Neural progenitor cell (in vitro differentiated cells): ENCODE measurements at places on chromosomes 5 and 9. TPM values are rescaled to one million over a fixed set of nuclear protein-coding genes. Genes with fewer than 3 reads are reported as not detected.

SHISAL2B gene
- total RNA-seq: 10.4 and 17.8 TPM in 2 replicates

CDH9 gene
- total RNA-seq: 2.4 and 2.8 TPM in 2 replicates

FSD1L gene
- 11.5 and 19.8 TPM in 2 replicates for total RNA-seq

LECT2 gene
- total RNA-seq: not detected in 2 replicates

ANKDD1B gene
- total RNA-seq: 0.40 and 0.60 TPM in 2 replicates

FST gene
- 58.7 and 79.4 TPM in 2 replicates for total RNA-seq

SKP2 gene
- 93.4 and 99.5 TPM in 2 replicates for total RNA-seq

MELK gene
- 69.9 and 112 TPM in 2 replicates for total RNA-seq

GRCh38 chr5:56272765-56273164, 39.6 kb upstream of the ANKRD55 start:
- no peak for DNase-seq
- no peaks in the 10 kb centered on the region for H3K27me3 ChIP-seq
- no peak overlapping the region for H3K27ac ChIP-seq
- no peak overlapping the region for H3K4me3 ChIP-seq
- H3K36me3 ChIP-seq: no peaks in the 10 kb centered on the region

DNA sequence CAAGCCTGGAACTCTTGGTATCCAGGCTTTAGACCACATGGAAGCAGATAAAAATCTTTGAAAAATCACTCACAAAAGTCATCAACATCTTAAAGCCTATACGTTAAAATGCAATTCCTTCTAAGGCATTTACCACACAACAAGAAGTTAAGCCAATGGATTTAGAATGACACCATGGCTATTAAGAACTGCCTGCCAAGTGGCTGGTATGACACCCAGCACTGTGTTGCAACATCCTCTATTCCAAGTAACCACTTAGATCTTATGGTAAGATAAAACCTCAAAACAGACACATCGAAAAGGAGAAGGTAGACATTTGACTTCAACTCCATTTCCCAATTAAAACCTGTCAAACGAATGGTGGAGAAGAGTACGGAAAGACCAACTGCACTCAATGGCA, 344.2 kb upstream of the SLC30A5 start:
- no peak overlapping the region for H3K4me3 ChIP-seq
- no peak for DNase-seq
- no peaks in the 10 kb centered on the region for H3K27me3 ChIP-seq
- H3K4me1 ChIP-seq: peaks cover 16% of the 10 kb centered on the region

GRCh38 chr5:139588962-139589361, 27.8 kb downstream of the UBE2D2 start:
- H3K36me3 ChIP-seq: no peaks in the 10 kb centered on the region
- no peak overlapping the region for H3K4me3 ChIP-seq
- no peaks in the 10 kb centered on the region for H3K27me3 ChIP-seq
- H3K27ac ChIP-seq: no peak overlapping the region
- no peaks in the 10 kb centered on the region for H3K4me1 ChIP-seq

GRCh38 chr5:82551192-82551591, 273.0 kb upstream of the RPS23 start:
- peaks cover 12% of the 10 kb centered on the region for H3K4me1 ChIP-seq
- H3K27ac ChIP-seq: no peak overlapping the region
- no peaks in the 10 kb centered on the region for H3K27me3 ChIP-seq
- no peak overlapping the region for H3K4me3 ChIP-seq

DNA sequence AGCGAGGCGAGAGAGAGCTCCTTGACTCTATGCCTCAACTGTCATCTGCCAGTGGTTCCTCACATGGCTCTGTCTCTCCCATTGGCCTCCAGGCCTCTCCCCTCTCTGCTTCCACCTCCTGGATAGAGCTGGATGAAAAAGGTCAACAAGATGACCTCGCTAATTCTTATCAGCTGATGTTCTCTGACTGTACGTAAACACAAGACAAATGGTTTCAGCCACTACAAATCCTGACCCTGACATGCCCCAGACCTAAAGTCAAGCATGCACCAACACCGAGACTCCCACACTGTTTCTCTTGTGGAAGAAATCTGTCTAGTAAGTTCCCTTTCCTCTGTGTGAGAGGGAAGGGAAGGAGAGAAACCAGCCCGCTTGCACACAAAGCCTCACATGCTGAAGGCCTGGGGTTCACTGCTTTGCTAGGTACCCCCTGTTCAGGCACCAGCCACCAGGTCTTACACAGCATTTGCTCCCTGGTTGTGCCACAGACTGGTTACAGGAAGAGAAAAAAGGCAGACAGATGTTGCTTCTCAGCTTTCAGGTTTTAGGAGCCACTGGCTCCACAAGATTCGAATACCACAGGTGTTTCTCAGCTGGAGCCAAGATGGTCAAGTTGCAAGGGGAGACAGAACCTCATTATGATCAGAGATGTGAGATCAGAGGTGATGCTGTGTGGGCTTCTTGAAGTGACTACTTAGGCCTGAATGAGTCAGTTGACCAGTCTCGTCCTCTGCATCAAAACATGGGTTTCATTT, 592.5 kb downstream of the CCDC171 start:
- H3K27me3 ChIP-seq: no peaks in the 10 kb centered on the region
- no peak overlapping the region for H3K27ac ChIP-seq
- no peaks in the 10 kb centered on the region for H3K36me3 ChIP-seq
- DNase-seq: no peak

GRCh38 chr5:1661311-1661710, 137.6 kb upstream of the LPCAT1 start:
- DNase-seq: no peak
- no peak overlapping the region for H3K4me3 ChIP-seq
- H3K27me3 ChIP-seq: peaks cover 18% of the 10 kb centered on the region
- no peaks in the 10 kb centered on the region for H3K4me1 ChIP-seq

- H3K36me3 ChIP-seq: no peaks in the 10 kb centered on the region
- H3K27me3 ChIP-seq: peaks cover 11% of the 10 kb centered on the region
- no peak overlapping the region for H3K4me3 ChIP-seq
- H3K4me1 ChIP-seq: peaks cover 19% of the 10 kb centered on the region
- H3K27ac ChIP-seq: no peak overlapping the region
Observed at GRCh38 chr9:95746408-95747180, 128.9 kb upstream of the ERCC6L2 start.

- H3K4me3 ChIP-seq: no peak overlapping the region
- DNase-seq: no peak
- H3K36me3 ChIP-seq: no peaks in the 10 kb centered on the region
- no peak overlapping the region for H3K27ac ChIP-seq
- H3K27me3 ChIP-seq: no peaks in the 10 kb centered on the region
Observed at GRCh38 chr5:155200608-155201007, 187.1 kb downstream of the KIF4B start.

DNA sequence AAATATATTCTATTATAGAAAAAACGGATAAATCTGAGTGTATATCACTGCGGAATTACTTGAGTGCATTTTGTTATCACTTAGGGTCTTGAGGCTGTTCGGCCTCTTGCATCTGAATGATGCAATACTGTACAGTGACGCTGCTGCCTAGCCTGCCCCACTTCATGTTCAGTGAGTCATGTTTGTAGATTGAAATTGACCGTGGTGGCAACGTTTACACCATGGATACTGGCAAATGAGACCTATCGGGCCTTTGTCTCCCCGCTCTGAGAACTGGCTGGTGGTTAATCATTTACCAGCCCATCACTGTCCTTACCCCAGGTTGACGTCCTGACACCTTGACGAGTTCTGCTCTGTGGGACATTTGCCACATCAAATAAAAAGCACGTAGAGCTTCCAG, 510.1 kb upstream of the ADAMTS16 start:
- peaks cover 6% of the 10 kb centered on the region for H3K4me1 ChIP-seq
- DNase-seq: no peak
- H3K27me3 ChIP-seq: no peaks in the 10 kb centered on the region
- H3K4me3 ChIP-seq: no peak overlapping the region
- H3K27ac ChIP-seq: no peak overlapping the region
- H3K36me3 ChIP-seq: no peaks in the 10 kb centered on the region

DNA sequence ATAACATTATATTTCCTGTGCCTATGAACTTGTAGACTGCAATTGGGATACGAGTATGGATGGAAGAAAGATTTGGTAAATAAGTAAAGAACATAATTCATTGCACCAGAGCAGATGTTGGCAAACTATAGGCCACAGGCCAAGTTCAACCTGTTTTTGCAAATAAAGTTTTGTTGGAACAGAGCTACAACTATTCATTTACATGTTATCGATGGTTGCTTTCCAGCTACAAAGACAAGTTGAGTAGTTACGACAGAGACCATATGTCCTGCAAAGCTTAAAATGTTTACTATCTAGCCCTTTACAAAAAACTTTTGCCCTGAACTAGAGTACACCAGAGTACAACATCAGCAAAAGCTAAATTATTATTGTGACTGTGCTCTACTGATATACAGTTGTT, 169.1 kb upstream of the DMAC1 start:
- no peaks in the 10 kb centered on the region for H3K4me1 ChIP-seq
- no peak for DNase-seq
- H3K36me3 ChIP-seq: no peaks in the 10 kb centered on the region

- no peaks in the 10 kb centered on the region for H3K36me3 ChIP-seq
- H3K4me1 ChIP-seq: no peaks in the 10 kb centered on the region
- H3K27ac ChIP-seq: no peak overlapping the region
- no peaks in the 10 kb centered on the region for H3K27me3 ChIP-seq
Observed at GRCh38 chr5:164224772-164225171, 719.4 kb downstream of the MAT2B start.

- H3K4me1 ChIP-seq: peaks cover 4% of the 10 kb centered on the region
- no peaks in the 10 kb centered on the region for H3K27me3 ChIP-seq
- no peak for DNase-seq
- H3K4me3 ChIP-seq: no peak overlapping the region
Observed at GRCh38 chr5:177478711-177479646, 5.5 kb upstream of the DBN1 start.

- H3K4me1 ChIP-seq: peaks cover 7% of the 10 kb centered on the region
- H3K27me3 ChIP-seq: no peaks in the 10 kb centered on the region
- no peak overlapping the region for H3K27ac ChIP-seq
- no peaks in the 10 kb centered on the region for H3K36me3 ChIP-seq
- DNase-seq: no peak
Observed at GRCh38 chr5:42632354-42632900, 124.2 kb upstream of the CCDC152 start.

DNA sequence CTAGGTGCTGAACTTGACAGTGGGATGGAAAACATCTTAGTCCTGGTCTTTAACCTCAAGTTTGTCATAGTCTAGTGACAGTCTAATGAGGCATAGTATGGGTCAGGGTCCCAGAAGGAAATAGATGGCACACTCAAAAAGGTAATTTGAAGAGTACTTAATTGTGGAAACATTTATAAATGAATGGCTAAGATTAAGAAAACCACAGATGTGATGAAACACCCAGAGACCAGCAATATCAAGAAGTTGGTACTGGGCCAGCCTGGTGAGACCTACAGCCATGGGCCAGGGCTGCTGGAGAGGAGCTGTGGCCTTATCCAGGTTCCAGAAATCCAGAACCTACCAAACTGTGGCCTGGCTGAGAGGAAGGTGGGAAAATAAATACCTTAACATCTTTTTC, 93.5 kb upstream of the ATG10 start:
- no peaks in the 10 kb centered on the region for H3K36me3 ChIP-seq
- H3K4me3 ChIP-seq: no peak overlapping the region
- DNase-seq: no peak
- no peak overlapping the region for H3K27ac ChIP-seq
- no peaks in the 10 kb centered on the region for H3K27me3 ChIP-seq
- peaks cover 1% of the 10 kb centered on the region for H3K4me1 ChIP-seq

GRCh38 chr9:71819115-71819739, 50.9 kb upstream of the CEMIP2 start:
- peaks cover 8% of the 10 kb centered on the region for H3K4me1 ChIP-seq
- H3K4me3 ChIP-seq: no peak overlapping the region
- H3K36me3 ChIP-seq: no peaks in the 10 kb centered on the region
- peak; percentile 45 for DNase-seq
- no peak overlapping the region for H3K27ac ChIP-seq

- peak; percentile 69 for DNase-seq
- H3K4me3 ChIP-seq: no peak overlapping the region
- H3K27me3 ChIP-seq: no peaks in the 10 kb centered on the region
Observed at GRCh38 chr5:139422307-139422893, 16.9 kb downstream of the DNAJC18 start.

- no peaks in the 10 kb centered on the region for H3K36me3 ChIP-seq
- peak; percentile 80 for DNase-seq
- peaks cover 18% of the 10 kb centered on the region for H3K27me3 ChIP-seq
- H3K4me3 ChIP-seq: no peak overlapping the region
- no peaks in the 10 kb centered on the region for H3K4me1 ChIP-seq
Observed at GRCh38 chr5:36739751-36740221, 133.4 kb downstream of the SLC1A3 start.

DNA sequence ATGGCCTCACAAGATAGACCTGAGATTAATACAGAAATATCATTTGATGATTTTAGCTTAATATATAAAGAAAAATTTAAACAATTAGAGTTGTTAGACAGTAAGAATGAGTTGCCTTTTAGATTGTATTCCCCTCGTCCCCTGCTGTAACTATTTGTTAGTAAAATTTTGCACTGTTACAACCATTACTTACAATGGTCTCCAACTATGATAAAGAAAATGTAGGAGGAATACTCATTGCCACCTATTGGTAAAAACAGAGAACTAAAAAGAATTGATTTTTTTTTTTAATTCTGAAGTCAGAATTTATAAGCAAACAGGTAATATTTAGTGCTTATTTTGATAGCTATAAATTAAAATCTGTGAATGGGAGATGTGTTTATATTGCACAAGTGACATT, 937.6 kb downstream of the TLE4 start:
- no peak overlapping the region for H3K27ac ChIP-seq
- H3K4me3 ChIP-seq: no peak overlapping the region
- H3K27me3 ChIP-seq: no peaks in the 10 kb centered on the region
- H3K4me1 ChIP-seq: peaks cover 3% of the 10 kb centered on the region

GRCh38 chr9:33103501-33104281, 27.2 kb upstream of the SMU1 start:
- H3K36me3 ChIP-seq: no peaks in the 10 kb centered on the region
- H3K4me3 ChIP-seq: no peak overlapping the region
- no peak overlapping the region for H3K27ac ChIP-seq
- H3K27me3 ChIP-seq: no peaks in the 10 kb centered on the region

DNA sequence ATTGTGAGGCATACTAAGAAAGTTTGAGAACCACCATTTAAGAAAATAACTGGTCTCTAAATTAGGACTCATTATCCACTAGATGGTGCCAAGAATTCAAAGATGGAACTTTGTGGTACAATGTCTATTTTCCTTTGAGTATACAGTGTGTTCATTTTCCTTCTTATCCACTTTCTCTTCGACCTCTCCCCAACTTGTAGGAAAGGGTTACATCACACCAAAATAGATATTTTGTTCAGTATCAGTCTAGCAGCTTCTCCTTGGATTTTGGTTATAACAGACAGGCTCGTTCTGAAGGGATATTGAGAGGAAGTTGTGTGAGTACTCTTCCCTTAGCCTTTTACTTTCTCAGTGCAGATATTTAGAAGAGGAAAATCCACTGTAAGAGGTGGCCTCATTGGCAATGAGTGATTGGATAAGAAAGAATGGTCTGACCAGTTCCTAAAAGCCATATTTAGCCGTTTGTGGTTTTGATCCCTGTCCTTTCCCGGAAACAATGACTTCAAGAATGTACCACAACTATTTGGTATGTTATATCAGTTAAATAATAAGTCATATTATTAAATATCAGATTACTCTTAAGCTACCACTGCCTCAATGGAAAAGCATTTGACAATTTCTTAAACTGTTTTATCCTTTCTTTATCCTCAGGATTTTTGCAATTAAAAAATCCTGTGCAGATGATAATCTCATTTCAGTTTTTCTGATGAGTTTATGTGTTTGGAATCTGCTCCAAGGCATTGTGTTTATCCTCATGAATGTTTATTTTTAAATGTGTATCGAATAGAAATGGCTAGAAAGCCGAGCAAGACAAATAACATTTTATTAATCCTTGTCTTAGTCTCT, 69.0 kb upstream of the GRAMD2B start:
- no peak overlapping the region for H3K27ac ChIP-seq
- no peaks in the 10 kb centered on the region for H3K36me3 ChIP-seq
